ENCODE measurements at places on chromosomes 6 and 20. TPM values are rescaled to one million over a fixed set of nuclear protein-coding genes. Genes with fewer than 3 reads are reported as not detected.

Gene NKX2-2
- not detected for total RNA-seq

Gene MROH8
- total RNA-seq = 6.3 TPM

Gene RAB44
- total RNA-seq = 0.26 TPM

Gene THBS2
- 140 TPM for total RNA-seq

Gene USP49
- 4.9 TPM for total RNA-seq

Gene ABCF1
- 16.0 TPM for total RNA-seq

Gene UNC5CL
- 0.37 TPM for total RNA-seq

Gene SMLR1
- total RNA-seq = not detected

Gene OOEP
- not detected for total RNA-seq

Gene COL9A3
- 101 TPM for total RNA-seq

Gene NPBWR2
- total RNA-seq = not detected

Gene PACRG
- 5.6 TPM for total RNA-seq

Gene CFB
- 6.5 TPM for total RNA-seq

Gene KIF6
- 1.1 TPM for total RNA-seq

Gene NMBR
- 0.32 TPM for total RNA-seq

Gene STMND1
- total RNA-seq = not detected

Gene OR12D3
- not detected for total RNA-seq

Gene PKIB
- total RNA-seq = 5.1 TPM

Gene SNX21
- 33.5 TPM for total RNA-seq

Gene C6orf132
- total RNA-seq = 2.7 TPM

Gene CRISP3
- 31.8 TPM for total RNA-seq

Gene MYMX
- total RNA-seq = not detected

Gene IP6K3
- total RNA-seq = 0.95 TPM

Gene TCP11
- 0.37 TPM for total RNA-seq

Gene FAM135A
- total RNA-seq = 100 TPM

Gene RTN4IP1
- total RNA-seq = 3.6 TPM

Gene RIN2
- 45.5 TPM for total RNA-seq

Gene PSORS1C2
- not detected for total RNA-seq

Gene TTK
- 21.9 TPM for total RNA-seq

Gene PRSS16
- total RNA-seq = 2.0 TPM

Gene ARMC2
- total RNA-seq = 7.2 TPM

Gene TMEM63B
- 12.4 TPM for total RNA-seq

Gene RPN2
- 137 TPM for total RNA-seq

Gene OTOR
- 0.16 TPM for total RNA-seq

Gene SS18L1
- total RNA-seq = 18.0 TPM

Gene RAET1E
- total RNA-seq = 0.74 TPM

Gene VSX1
- total RNA-seq = not detected

Gene APOBEC2
- 11.4 TPM for total RNA-seq

Gene FRMD1
- 0.21 TPM for total RNA-seq

Gene NNAT
- 31.4 TPM for total RNA-seq

Gene BIRC7
- total RNA-seq = not detected

Gene NOTCH4
- 11.2 TPM for total RNA-seq

Gene PLEKHG1
- total RNA-seq = 39.5 TPM

Gene C6orf118
- not detected for total RNA-seq

Gene TOX2
- 1.6 TPM for total RNA-seq

Gene TSBP1
- total RNA-seq = not detected

Gene BMP5
- total RNA-seq = 78.7 TPM

Gene SRSF12
- 8.6 TPM for total RNA-seq

Gene RGS17
- 6.6 TPM for total RNA-seq

Gene SOD2
- 103 TPM for total RNA-seq
